ENCODE measurements at places on chromosomes 3 and 15.

GRCh38 chr15:41291065-41291631 is 41.2 kb downstream of the OIP5 start:
- DNase-seq: no peak

GRCh38 chr3:38029400-38030125 is at the start of gene PLCD1:
TSS of gene PLCD1 (minus strand) at chr3:38029642. CDS start at chr3:38029539, 103 bp downstream.
- no peak for DNase-seq

DNA sequence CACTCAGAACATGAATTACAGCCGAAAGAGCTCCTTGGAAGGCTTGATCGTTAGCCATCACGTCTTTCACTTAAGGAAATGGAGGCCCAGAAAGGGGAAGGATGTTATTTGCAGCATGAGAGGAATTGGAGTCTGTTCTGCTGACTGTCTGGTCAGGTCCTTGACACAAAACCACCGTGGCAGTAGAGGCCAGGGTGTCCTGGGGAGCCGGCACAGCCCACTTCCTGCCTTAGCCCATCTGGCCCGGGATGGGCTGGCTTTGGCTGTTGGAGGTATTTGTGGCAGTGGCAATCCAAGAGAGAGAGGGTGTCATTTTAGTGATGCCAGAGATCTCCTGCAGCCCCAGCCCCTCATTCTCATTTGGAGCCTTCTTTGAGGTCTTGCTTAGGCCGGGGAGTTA is 37.4 kb downstream of the ST6GAL1 start:
- DNase-seq: no peak

DNA sequence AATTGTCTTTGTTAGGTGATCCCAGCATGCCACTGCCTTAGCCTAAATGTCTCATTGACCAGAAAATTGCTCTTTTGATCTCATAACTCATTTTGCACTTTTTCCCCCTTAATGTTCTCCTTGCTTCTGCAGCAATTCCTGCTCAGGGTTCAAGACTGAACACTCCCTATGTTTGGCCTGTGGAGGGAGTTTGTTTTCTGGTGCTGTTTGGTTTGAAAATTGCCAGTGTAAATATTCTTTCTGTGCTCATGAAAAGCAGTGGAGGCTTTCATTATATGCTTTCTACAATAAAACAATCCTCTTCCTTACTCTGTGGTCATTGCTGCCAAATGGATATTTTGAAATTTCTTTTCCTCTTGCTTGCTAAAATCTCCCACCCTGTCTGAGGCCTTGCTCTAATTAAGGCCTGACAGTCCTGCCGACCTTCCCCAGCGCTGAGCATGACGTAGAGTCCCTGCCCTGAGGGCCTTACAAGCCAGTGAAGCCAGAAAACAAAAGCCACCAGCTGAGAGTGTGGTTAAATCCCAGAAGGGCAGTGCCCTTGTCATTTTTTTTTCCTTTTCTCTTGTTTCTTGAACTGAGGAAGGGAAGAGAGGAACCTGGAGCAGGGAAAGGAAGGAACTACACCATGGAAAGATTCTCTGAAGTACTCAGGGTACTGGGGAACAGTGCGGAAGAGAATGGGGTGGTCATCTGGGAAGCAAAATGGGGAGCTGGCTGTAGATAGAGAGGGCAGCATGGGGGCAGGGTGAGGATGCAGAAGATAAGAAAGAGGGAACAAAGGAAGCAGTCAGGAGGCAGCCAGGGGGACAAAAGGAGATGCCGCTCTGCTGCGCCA is 24.8 kb downstream of the ZBTB38 start:
- peak; percentile 50 for DNase-seq

DNA sequence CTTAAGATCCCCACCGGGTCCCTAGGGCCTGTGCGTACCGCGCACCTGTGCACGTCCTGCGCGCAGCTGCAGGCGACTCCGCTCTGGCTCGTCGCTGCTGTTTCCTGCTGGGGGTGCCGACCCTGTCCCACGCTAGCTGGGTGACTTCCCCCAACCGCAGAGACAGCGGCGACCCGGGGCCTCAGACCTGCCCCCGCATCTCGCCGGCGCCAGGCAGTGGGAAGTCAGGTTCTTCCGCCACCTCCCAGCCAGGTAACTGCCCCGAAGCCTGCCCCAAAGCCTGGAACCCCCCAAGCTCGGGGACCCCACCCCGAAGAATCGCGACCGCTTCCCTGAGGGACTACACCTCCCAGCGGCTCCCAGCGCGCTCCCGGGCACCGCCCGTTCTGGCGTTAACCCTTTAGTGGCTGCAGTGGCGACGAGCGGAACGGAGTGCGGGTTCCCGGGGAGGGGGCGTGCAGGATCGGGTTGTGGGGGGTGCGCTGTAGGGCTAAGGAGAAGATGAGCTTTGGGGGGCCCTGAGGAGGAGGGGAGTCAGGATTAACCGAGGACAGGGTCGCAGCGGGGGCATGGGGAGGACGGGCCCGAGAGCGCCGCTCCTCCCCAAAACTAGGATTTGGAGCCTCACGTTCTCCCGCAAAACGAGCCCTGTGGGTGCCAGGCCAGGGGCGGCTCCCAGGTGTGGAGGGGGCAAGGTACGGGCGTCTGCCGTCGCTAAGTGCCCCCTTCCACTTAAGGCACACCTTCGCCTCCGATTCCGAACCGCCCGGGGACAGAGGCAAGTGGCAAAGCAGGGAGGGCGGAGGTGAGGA is 589 bp downstream of the NEIL1 start:
- no peak for DNase-seq

- no peak for DNase-seq
Observed at GRCh38 chr15:38885471-38885952, 320.9 kb upstream of the RASGRP1 start.

GRCh38 chr3:139378587-139379241 is 10.7 kb downstream of the COPB2 start:
- DNase-seq: peak; percentile 67

- no peak for DNase-seq
Observed at GRCh38 chr15:70487387-70487740, 276.0 kb downstream of the UACA start.

- DNase-seq: peak; percentile 18
Observed at GRCh38 chr3:140341203-140341602, 336.7 kb upstream of the TRIM42 start.

- no peak for DNase-seq
Observed at GRCh38 chr3:123764647-123765046, 119.5 kb downstream of the MYLK start.

DNA sequence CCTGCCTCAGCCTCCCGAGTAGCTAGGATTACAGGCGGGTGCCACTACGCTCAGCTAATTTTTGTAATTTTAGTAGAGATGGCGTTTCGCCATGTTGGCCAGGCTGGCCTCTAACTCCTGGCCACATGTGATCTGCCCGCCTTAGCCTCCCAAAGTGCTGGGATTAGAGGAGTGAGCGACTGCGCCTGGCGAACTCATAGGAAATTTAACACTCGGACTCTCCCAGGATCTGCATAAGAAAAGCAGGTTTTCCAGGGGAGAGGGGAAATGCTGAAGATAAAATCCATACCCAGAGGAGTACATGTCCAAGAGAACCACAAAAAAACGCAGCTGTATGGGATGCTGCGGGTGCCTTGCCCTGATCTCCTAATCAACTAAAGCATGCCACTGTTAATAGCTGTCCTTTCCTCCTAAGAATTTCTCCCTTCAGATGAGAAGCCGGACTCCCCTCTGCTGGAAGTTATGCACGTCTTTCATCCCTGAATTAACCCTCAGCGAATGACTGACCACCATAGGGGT is 25.3 kb upstream of the TGFBR2 start:
- DNase-seq: no peak

DNA sequence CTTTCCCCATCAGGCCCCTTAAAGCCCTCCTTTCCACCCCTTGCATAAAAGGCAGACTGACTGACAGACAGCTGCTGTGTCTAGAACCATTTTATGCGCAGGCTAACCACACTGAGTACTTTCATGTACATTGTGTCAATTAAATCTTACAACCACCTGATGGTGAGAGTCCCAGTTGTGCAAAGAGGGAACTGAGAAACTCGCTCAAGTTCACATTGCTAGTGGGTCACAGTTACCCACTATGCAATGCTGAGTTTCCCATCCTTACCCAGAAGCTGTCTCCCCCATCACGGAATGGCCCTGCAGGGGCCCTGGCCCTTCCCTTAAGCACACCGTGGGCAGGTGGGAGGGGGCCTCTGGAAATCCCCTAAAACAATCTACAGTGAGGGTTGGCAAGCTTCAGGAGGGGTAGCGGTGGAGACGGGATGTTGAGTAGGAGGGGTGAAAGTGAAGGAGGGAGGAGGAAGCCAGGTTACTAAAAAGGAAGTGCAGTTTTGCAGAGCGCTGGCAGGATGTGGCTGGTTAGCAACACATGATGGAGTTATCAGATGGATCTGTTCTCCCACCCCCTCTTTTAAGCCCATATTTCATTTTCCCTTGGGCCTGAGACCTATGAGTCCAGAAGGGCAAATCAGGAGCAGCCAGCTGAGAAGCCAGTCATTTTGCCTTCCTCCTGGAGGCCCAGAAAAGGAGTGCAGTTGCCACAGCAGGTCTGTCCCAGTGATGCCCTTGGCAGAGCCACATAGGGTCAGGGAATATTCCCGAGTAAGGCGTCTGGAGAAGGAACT is 30.0 kb downstream of the STARD5 start:
- DNase-seq: no peak

DNA sequence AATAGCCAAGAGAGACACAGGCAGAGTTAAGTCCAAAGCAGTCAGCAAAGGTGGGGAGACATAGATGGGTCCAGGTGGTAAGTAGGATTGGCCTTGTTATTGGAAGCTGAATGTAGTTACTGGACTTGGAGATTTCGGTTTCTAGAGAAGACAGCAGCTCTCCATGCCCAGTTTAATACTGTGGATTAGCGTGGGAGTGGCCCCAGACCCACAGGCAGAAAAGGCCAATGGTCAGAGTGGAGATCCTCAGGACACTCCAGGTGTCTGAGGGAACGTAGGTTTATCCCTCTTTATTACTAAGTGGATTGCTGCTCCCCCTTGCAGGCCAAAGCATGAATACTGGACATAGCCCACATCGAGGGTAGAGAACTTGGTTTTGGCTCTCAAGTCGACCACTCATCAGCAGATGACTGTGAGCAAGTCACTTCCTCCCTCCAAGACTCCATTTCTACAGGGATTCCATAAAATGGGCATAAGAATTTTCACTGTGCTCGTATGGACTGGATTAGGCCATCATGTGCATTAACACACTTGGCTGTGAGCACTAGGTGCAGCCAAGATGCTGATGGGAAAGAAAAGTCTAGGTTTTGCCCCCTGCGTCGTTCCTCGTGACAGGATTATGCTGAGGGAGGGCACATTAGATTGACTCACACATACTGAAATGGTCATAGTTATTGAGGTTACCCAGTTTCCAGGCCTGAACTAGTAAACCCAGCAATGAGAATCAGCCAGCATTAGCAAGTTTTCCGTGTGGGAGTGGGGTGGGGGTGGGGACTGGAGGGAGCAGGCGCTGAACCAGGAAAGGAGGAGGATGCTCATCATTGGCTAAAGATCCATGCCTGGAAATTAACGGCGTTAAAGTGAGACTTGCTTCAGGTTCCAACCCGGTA is 225.2 kb upstream of the TPRG1 start:
- DNase-seq: no peak

- DNase-seq: no peak
Observed at GRCh38 chr15:39594446-39595337, 13.8 kb downstream of the THBS1 start.

DNA sequence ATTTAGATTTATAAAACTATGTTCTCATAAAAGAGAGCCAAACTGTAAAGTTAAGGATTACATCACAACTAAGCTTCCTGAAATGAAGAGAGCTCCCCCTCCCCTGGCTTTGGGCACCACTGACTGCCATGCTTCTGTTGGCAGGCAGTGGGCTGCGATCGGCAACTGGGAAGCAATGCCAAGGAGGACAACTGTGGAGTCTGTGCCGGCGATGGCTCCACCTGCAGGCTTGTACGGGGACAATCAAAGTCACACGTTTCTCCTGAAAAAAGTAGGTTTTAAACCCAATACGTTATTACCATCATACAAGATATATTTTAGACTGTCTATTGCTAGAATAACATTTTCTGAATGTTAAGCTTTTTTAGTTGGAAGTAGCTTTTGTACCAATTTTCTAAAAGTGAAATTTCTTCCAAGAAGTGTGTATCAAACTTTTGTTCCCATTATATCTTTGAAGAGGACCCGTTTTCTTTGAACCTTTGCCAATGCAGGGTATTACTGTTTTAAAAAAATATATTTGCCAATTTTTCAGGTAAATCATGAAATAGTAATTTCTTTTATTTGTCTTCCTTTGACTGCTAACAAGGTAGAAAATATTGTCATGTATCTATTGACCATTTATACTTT is 184.1 kb downstream of the ADAMTSL3 start:
- no peak for DNase-seq

DNA sequence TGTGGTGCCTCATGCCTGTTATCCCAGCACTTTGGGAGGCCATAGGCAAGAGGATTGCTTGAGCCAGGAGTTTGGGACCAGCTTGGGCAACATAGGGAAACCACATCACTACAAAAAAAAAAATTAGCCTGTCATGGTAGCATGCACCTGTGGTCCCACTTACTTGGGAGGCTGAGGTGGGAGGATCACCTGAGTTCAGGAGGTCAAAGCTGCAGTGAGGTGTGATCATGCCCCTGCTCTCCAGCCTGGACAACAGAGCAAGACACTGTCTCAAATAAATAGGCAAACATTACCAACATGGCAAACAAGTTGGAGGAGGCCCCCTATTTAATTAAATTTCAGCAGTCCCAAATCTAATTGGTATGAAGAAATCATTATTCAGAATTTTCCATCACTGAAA is 143.6 kb downstream of the PGPEP1L start:
- DNase-seq: no peak

DNA sequence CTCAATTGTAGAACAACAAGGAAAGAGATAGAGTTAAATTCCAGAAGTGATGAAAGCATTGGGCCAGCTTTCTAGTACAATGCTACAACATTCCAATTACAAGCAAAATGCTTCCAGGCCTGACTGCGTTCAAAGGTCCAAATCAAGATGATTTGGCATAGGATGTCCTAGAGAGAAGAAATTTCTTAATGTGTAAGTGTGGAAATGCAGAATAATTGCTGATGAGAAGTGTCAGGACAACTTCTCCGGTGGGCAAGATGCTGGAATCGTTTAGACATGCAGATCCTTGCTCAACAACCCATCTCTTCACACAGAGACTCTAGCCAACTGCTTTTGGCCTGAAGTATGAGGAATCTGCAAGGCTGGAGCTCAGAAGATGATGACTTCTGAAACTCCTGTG is 71.1 kb upstream of the PDZRN3 start:
- DNase-seq: no peak

DNA sequence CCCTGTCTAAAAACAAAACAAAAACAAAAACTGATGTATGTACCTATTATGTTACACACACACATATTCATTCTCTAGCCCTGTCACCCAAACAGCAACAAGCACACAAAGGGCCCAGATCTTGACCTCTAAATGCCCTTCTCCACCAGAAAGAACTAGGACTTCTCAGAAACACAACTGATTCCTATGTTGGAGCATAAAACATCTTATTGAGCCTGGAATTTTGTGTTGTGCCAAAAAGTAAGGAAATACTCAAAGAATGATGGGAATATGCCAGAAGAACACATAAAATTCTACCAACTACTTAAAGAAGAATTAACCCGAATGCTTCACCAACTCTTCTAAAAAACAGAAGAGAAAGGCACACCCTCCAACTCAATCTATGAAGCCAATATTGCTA is 66.7 kb upstream of the OCA2 start:
- DNase-seq: no peak

GRCh38 chr3:141294301-141294700 is 62.7 kb downstream of the PXYLP1 start:
- DNase-seq: no peak

- DNase-seq: no peak
Observed at GRCh38 chr3:120559242-120560061, 36.7 kb upstream of the NDUFB4 start.

Data from NCI-H774 (cell line).